ENCODE measurements at places on chromosomes 12 and 14. TPM values are rescaled to one million over a fixed set of nuclear protein-coding genes. Genes with fewer than 3 reads are reported as not detected.

DNA sequence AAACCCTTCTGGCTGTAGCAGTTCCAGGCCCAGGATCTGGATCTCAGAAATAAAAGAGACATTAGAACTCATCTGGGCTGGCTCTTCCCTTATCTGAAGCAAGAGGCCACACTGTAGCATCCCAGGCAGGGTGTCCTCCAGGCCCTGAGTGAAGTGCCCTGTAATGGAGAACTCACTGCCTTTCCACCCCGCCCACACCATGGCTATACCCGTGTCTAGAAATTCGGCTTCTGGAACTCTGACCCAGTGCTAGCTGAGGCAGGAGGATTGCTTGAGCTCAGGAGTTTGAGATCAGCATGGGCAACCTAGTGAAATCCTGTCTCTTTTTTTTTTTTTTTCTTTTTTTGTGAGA, 23.5 kb upstream of the PLEKHG3 start:
- no peak for DNase-seq

DNA sequence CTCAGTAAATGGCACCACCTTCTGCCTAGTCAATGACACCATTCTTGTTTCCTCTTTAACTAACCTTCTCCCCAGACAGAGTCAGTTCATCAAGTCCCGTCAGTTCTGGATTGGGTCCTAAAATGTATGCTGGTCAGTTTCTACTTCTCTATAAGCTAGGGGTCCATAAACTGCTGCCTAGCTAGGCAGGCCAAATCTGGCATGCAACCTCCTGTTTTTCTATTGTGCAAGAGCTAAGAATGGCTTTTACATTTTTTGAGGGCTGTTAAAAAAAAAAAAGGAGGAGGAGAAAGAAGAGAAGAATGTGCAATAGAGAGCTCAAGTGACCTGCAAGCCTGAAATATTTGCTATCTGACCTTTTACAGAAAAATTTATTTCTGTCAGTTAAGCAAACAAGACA, 6.4 kb upstream of the TMED10 start:
- no peak for DNase-seq

DNA sequence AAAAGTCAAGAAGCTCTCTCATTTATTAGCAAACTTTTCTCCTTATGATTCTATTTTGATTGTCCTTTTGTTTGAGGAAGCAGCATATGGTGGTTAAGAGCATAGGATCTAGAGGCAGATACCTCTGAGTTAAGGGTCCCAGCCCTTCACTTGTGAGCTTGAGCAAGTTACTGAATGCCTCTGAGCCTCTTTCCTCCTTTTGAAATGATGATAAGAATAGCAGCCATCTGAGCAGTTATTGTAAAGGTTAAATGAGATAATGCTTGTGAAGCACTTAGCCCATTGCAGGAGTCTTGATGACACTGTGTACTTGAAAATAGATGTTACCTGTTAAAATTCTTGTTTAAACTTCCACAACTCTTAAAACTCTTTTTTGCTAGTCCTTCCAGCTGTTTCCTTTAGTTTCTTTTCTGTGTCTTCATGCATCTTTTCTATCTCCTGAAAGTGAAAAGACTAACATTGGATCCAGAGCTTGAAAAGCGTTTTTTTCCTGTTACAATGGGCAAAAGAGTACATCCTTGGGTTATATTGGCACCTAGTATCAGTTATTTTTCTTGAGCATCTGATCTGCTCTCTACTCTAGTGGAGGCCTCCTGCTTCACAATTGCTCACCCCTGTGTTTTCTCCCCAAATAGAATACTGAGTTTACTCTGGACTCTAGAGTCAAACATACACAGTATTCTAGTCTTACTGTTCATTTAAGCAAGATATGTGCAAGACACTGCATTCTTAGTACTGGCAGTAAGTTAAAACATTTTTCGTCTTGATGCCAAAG, 3.1 kb downstream of the HIF1A start:
- DNase-seq: no peak

Gene B3GNT4
- total RNA-seq: 0.29 TPM
